ENCODE measurements at places on chromosomes 11 and 22.
A peak's percentile ranks its signal among the peaks of the same experiment; 100 is the strongest.

GRCh38 chr22:21718499-21718898 lies 17.1 kb downstream of the YPEL1 start:
- no peak for DNase-seq

DNA sequence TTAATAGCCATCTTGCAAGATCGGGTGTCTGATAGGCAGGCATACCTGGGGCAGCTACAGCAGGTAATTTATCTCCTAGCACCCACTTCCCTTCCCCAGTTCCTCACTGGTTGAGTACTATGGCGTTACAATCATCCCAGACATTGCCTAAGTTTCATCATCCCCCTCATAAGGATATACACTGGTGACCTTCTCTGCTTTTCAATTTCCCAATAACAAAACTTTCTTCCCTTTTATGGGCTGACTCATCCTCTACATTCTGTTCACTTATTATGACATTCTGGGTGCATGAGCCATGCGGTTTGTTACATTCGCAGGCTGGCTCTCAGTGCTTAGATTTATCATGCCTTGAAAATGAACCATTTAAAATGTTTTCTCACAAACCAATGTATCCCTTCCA lies 5.0 kb upstream of the MRPL11 start:
- DNase-seq = no peak

DNA sequence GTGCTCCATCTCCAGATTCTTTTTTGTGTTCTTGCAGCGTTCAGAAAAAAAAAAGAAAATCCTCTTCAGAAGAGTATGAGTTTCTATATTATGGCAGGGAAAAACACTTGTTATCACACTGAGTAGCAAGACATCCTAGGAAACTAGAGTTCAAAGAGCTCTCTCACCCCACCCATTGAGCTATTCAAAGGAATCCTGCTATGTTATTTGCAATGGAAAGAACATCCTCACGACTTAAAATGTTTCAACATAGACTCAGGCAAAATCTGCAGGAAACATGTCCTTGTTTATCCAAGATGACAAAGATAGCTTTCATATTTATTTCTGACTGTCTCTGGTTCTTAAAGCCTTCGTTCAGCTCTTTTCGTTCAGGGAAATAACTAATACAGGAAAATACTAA lies 331.6 kb upstream of the ANO5 start:
- DNase-seq = no peak

- peak; percentile 58 for DNase-seq
Measured at GRCh38 chr22:30290342-30291057, 1.2 kb upstream of the CASTOR1 start.

GRCh38 chr11:94734563-94735275 lies 33.4 kb upstream of the AMOTL1 start:
- no peak for DNase-seq

DNA sequence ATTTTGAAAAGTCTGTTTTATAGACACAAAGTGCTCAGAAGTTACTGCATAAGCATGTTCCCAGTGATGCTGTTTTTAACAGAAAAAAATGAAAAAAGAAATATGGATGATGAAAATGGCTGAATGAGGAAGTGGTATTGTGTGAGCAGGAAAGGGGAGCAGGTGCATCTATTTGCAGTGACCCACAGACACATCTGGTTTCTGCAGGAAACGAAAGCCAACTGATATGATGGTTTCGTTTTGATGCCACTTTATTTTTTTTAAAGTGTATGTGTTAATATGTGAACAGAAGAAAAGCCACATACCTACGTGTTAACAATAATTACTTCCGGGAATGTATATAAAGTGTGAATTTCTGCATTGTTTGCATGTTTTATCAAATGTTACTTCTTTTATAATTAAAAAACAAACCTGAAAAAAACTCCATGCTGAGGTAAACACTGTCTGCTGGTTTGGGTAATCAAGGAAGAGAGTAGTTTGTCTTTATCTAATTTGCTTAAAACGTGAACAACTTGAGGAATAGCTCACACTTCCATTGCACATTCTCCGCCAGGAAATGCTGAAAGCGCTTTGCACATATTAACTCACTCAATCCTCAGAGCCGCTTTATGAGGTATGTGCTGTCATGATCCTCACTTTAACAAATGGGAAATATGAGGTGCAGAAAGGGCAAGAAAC lies 1335.9 kb downstream of the TBC1D22A start:
- DNase-seq = no peak

DNA sequence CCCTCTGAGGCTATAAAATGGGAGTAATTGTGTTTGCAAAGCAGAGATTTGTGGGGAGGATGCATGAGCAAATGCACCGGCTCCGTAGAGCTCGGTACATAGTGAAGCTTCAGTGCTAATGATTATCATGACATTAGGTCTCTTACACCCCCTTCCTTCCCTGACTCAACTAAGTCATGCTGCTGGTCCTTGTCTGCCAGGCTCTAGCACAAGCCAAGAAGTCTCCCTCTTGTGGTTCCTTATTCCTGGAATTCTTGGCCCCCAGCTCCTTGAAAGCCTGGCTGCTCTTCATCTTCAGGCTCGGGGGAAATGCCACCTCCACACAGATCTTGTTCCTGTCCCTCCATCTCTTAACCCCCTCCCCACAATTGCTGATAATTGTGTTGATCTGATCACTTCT lies 45.7 kb upstream of the SYT13 start:
- DNase-seq = no peak

DNA sequence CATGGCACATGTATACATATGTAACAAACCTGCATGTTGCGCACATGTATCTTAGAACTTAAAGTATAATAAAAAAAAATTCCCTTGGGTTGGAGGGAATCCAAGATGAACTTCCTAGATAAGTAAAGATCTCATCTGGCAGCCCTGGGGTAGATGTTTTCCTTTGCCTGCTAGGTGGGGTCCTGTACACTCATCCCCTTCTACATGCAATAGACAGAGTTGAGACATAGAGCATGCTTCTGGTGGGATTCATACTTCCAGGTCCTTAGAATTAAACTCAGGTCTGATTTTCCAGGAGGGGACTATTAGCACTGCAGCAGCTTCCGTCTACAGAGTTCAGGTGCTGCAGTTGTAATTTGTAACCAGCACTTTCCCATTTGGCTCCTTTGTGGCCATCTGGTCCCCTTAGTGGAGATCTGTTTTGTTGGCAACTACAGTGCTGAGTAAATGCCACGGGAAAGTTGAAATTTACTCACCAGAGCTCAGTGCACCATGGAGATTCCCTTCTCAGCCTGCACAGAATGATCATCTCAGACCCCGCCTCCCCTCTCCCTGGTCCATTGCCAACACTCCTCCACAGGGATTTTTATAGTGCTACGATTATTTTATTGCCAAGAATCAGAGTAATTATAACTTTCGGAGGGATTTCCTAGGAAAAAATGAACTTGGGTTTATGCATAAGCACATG lies 220.1 kb upstream of the E2F8 start:
- peak; percentile 48 for DNase-seq

DNA sequence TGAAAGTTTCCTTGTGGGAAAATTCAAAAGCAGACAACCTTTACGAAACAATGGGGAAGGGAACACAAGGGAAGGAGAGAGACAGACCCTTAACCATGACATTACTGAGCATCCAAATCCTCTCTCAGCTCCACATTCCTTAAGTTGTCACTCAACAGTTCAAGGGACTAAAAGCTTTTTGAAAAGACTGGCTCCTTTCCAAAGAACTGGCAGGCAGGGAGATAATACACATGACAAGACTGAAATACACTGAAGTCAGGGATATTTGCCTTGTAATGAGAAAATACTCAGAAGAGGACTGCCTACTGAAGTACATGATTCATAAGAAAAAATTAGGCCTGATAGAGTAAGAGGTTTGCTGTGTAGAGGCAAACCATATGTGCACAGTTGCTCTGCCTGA lies 69.1 kb downstream of the SMCO4 start:
- DNase-seq = no peak

DNA sequence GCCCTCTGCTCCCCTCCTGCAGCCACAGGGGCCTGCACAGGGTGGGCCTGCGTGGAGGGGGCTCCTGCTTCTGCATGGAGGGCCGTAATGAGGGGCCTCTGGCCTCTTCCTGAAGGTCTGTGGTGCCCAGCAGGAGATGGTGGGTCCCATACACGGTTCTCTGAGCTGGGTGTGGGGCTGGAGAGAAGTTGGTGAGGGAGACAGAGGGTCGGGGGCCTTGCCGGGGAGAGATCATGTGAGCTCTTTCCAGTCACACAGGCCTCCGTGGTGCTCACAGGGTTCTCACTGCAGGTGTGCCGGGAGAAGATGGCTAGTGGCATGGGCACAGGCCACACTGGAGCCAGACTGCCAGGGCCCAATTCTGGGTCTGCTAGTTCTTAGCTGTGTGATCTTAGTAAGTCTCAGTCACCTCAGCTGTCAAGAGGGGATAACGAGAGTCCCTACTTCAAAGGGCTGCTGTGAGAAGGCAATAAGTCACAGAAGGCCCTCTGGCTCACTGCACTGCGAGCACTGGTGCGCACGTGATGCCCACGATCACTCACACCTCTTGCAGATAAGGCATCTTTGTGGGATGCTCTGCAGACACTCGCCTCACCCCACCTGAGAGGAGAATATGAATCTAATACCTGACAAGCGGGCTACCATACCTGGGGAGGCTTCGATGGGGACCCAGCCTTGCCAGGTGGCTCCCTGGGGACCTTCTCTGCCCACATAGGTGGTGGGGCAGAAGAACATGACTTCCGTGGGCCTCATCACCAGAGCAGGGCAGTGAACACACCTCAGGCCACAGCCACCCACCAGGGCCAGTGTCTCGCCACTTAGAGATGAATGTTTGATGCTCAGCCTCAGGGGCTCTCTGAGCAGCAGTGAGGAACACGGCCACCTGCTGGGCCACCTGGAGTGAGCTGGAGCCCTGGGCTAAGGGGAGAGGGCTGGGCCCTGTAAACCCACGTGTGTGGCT lies 14.5 kb downstream of the KCNC1 start:
- no peak for DNase-seq

GRCh38 chr22:38843201-38843656 lies 599 bp downstream of the NPTXR start:
- peak; percentile 72 for DNase-seq

DNA sequence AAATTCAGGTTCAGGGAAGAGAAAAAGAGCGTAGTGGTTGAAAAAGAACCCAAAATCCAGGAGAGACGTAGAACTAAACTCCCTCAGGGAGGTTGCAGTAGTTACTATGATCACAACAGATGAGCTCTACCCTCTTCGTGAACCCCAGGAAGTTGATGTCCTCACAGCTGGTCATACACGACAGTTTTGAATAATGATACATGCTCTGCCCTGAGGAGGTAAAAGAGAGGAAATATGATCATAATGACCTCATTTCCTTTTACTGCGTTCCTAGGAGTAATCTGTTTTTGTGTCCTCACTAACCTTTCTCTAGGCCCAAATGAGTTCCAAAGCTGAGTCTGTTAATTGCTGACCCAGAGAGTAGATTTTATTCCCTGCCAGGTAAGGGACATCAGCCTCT lies 1.3 kb downstream of the PATE2 start:
- DNase-seq = no peak

DNA sequence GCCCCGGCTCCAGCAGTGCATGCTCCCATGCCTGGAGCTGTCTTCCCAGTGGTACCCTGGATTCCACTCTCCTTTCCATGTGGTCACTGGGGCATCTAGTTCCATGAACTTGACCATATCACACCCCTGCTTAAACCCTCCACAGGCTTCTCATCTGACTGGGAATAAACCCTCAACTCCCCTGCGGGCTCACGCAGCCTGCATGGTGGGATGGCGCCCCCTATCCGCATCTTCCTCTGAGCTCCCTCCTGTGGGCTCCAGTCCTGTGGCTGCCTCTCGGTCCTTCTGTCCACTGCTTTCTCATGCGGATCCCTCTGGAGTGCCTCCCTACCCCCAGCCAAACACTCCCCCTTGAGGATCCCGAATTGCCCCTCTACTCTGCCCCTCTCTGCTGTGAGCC lies 41.4 kb upstream of the TTLL12 start:
- no peak for DNase-seq

DNA sequence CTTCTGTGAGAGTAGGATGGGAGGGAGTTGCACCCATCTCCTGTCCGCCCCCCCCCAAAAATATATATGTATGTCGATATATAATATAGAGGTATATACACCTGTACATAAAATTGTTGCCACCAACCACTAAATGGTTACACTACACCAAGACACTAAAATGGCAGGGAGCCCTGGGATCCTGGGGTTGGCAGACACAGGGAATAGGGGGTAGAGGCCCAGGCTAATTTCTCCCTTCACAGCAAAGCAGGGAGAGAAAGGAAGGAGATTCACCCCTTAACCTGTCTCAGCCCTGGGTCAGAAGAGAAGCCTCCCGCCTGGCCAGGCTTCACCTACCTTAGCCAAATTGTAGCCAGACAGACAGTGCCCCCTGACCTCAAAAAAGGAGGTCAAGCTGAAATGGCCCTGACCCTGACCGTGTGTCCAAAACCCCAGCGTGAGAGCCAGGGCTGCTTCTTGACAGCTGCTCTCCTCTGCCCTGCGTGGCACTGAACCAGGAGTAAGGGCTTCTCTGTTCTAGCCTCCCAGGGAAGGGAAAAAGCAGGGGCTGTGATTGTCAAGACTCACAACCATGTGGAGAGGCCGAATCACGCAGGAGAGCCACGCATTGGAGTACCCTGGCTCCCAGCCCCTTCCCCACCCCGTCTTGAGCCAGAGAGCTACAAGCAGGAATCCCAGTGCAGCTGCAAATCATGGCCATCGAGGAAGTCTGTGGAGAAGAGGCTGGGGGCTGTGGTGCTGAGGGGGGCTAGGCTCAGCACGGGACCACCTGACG lies 40.5 kb downstream of the SGSM3 start:
- no peak for DNase-seq

- DNase-seq = no peak
Measured at GRCh38 chr11:68146704-68147474, 25.7 kb upstream of the CHKA start.

- no peak for DNase-seq
Measured at GRCh38 chr11:43874738-43875137, 5.9 kb upstream of the ALKBH3 start.

GRCh38 chr11:36513965-36514364 lies 3.9 kb upstream of the TRAF6 start:
- DNase-seq = no peak

DNA sequence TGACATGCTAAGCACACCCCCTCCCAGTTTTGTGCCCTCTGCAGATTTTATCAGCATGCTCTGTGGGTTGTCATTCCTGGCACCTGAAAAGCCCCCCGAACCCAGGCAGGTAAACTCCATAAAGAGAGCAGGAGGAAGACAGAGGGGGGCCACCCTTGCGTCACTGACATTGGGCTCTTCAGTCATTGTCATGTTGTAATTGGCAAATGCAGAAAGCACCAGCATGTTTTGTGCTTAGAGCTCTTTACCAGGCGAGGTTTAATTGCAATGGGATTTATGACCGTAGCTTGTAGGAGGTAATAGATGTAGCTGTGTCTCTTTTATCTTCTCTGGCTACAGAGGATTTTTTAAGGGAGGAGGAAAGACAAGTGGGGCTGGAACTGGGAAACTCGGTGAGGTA lies 201.7 kb downstream of the GRIK4 start:
- DNase-seq = no peak

GRCh38 chr11:131762346-131763110 lies 392.1 kb downstream of the NTM start:
- no peak for DNase-seq

All from ovary (tissue), 10 donors.